Stomach (tissue), 19 donors: ENCODE measurements at places on chromosomes 13 and 19.

DNA sequence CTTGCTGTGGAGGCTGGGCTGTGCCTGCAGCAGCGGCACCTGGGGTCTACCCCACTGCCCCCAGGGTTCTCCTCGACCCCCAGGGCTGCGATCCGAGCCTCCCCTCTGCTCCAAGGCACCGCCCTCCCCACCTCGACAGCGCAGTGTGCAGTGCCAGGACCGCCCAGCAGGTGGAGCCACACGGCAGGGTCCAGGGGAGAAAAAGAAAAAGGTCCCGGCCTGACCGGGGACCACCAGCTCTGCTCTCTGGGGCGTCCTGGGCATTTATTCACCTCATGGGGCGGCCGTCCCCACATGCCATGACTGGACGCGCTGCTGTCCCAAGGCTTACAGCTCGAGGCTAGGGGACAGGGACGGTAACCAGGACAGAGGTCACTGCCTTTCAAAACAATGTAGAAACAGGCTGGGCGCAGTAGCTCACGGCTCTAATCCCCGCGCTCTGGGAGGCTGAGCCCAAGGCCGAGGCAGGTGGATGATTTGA, 10.6 kb downstream of the REXO1 start:
- peak; percentile 74 for DNase-seq

DNA sequence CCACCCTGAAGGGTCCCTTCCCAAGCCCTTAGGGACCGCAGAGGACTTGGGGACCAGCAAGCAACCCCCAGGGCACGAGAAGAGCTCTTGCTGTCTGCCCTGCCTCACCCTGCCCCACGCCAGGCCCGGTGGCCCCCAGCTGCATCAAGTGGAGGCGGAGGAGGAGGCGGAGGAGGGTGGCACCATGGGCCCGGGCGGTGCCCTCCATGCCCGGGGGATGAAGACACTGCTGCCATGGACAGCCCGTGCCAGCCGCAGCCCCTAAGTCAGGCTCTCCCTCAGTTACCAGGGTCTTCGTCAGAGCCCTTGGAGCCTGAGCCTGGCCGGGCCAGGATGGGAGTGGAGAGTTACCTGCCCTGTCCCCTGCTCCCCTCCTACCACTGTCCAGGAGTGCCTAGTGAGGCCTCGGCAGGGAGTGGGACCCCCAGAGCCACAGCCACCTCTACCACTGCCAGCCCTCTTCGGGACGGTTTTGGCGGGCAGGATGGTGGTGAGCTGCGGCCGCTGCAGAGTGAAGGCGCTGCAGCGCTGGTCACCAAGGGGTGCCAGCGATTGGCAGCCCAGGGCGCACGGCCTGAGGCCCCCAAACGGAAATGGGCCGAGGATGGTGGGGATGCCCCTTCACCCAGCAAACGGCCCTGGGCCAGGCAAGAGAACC, 1.5 kb downstream of the EGLN2 start:
- DNase-seq, result peak; percentile 20

DNA sequence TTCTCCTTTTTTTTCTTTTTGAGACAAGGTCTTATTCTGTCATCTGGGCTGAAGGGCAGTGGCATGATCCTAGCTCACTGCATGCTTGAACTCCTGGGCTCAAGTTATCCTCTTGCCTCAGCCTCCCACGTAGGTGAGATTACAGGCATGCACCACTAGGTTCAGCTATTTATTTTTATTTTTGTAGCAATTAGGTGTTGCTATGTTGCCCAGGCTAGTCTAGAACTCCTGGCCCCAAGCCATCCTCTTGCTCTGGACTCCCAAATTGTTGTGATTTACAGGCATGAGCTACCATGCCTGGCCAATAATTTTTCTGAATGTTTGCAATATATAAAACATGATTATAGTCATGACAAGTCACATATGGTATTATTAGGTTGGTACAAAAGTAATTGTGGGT, 161.1 kb upstream of the ATXN8OS start:
- no peak for DNase-seq

GRCh38 chr19:35109395-35110112, 6.1 kb upstream of the FXYD3 start:
- DNase-seq, result peak; percentile 58

GRCh38 chr13:98768522-98768921, 16.1 kb upstream of the SLC15A1 start:
- no peak for DNase-seq

DNA sequence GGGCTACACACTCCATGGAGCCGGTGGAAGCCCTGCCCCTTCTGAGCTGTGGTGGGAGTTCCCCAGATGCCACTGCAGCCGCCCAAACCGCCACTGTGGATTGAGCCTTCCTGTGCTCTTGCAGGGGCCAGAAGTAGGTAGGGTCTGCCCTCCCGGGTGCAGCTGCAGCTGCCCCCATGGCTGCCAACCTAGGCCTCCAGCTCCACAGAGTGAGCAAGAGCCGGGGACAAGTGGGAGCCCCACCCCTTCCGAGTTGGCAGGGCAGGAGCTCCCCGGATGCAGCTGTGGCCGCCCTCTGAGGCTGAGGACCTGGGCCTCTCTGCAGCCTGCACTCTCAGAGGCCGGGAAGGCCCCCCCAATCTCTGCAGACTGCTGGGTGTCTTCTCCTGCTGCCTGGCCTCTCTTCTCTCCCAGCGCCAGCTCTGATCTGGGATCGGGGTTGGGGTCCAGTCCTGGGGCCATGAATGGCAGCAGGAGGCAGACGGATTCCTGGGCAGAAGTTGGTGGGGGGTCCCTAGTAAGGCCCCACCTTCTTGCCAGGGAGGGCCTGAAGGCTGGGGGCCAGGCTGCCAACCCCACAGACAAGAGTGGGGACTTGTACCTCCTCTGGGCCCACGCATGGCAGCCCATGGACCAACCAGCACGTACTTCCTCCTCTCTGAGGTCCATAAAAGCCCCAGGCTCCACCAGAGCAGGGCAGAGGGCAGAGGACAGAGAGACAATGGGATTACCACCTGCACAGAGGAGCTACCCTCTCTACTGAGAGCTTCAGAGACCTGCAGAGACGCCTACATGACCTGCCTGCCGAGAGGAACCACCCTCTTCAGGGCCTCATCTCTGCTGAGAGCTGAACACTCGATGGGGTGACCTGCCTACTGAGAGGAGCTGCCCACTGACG, 28.9 kb downstream of the AP2S1 start:
- DNase-seq, result no peak

DNA sequence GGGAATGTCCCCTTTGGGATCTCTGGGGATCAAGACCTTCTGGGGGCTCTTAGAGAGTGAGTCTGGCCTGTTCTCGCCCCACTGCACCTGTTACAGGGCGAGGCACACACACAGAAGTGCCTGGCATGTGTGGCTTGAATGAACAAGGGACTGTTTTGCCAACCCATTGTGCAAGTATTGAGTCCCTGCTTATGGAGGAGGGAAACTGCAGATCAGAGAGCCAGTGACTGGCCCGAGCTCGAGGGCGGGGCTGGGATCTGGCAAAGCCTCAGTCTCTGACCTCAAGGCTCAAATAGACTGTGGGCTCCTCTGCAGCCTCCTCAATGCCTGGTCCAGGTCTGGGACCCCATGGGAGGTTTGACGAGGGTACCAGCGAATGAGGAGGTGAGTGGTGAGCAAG, 5.5 kb downstream of the RAVER1 start:
- DNase-seq, result no peak

DNA sequence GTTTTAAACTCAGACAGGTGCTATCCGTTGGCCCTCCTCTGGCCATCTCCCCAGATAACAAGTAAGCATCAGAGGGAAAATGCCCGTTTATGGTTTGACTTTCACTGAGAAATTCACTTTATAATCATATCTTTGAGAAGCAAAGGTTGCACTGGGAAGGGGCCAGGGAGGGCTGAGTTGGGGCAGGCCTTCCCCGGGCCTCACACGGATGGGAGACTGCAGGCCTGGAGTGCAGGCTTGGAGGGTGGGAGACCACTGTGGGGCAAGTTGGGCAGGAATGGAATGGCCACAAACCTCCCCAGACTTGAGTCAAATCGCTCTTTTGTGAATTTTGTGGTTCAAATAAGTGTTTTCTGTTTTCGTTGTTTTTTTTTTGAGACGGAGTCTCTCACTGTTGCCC, 451.7 kb downstream of the TSHZ3 start:
- DNase-seq, result no peak

GRCh38 chr13:90156390-90156789, 1191.1 kb upstream of the MIR17HG start:
- DNase-seq, result no peak

- no peak for DNase-seq
Observed at GRCh38 chr19:43422000-43422688, 7.5 kb downstream of the TEX101 start.

DNA sequence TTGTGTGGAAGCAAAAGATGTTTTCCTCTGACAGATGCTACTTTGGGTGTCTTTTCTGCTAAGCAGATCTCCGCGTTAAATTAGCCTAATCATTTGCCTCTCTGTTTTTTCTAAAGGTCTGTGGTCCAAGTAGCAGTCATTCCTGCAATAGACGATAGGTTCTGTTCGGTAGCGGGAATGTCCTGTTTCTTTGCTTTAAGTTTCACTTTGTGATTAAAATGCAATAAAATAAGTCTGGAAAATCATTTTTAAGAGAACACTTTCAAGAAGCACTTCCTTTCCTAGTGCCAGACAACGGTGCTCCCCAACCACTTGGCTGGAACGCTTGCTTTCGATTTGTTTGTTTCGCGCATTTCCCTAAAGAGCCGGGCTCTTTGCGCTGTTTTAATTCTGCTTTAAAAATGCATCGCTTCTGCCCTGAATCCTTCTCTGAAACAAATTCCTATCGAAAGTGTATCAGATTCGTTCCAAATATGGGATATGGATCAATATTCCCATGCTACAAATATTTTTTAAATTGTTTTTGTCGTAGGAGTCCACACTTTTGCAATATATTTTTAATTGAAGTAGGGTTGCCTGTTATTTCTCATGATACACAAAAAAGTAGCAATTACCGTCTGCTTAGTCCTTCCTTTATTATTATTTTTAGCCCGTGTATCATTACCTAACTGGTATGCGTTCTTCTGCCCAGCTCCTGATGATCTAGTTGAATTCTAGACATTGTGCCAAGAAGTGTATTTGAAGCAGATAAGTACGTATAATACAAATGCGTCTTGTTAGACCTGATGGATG, 14.2 kb downstream of the ZIC2 start:
- DNase-seq, result peak; percentile 47

- no peak for DNase-seq
Observed at GRCh38 chr13:43742911-43743310, 43.9 kb downstream of the ENOX1 start.

- no peak for DNase-seq
Observed at GRCh38 chr13:88744289-88744688, 1073.1 kb downstream of the SLITRK5 start.

- no peak for DNase-seq
Observed at GRCh38 chr13:45103449-45103848, 16.9 kb upstream of the GTF2F2 start.

DNA sequence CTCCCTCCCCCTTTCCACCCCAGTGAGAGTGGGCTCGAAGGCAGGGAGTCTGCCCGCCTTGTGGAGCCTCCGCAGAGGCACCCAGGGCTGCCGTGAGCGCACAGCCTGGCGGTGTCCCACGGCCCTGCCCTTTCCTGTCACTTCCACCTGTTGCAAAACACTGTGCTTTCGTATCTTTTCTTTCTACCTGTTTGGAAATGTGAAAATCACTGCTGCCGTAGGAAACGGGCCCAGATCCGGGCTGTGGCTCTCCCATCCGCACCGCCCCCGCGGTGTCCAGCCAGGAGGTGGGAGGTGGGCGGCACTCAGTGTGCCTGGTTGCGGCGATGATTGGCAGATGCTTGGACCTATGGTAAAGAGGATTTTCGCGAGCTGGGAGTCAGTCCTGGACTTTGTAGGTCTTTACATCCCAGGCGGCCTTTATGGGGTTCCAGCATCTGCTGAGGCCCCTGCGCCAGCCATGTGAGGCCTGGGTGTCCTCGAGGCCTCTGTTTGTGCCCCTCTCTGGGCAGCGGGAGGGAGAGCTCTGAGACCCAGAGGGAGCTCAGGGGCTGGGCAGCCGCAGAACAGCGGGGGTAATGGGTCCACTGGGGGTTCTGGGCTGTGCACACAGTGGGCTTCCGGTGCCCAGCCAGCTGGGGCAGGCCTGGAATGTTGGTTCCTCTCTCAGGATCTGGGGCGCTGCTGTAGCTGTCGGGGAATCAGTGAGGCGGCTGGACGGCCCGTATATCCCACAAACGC, 6.1 kb downstream of the STK11 start:
- DNase-seq, result peak; percentile 65

- peak; percentile 86 for DNase-seq
Observed at GRCh38 chr19:5313307-5313706, 27.3 kb downstream of the PTPRS start.

DNA sequence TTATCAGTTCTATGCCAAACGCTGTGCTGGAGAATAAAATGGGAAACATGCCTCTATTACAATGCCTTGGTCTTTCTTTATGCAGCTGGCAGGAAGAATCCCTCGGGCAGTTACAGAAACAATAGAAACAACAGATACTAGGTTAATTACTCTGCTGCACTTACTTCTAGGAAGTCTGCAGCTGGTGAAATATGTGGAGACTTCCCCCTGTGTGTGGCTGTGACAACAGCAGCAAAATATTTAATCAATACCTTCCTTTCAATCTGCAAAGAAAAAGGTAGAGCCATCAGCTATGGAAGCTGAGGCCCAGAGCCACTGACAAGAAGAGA, 9.9 kb downstream of the STOML3 start:
- DNase-seq, result no peak

GRCh38 chr13:108816375-108816774, 187.0 kb downstream of the MYO16 start:
- no peak for DNase-seq

GRCh38 chr13:99374994-99375737, 68.0 kb upstream of the GPR183 start:
- peak; percentile 61 for DNase-seq

DNA sequence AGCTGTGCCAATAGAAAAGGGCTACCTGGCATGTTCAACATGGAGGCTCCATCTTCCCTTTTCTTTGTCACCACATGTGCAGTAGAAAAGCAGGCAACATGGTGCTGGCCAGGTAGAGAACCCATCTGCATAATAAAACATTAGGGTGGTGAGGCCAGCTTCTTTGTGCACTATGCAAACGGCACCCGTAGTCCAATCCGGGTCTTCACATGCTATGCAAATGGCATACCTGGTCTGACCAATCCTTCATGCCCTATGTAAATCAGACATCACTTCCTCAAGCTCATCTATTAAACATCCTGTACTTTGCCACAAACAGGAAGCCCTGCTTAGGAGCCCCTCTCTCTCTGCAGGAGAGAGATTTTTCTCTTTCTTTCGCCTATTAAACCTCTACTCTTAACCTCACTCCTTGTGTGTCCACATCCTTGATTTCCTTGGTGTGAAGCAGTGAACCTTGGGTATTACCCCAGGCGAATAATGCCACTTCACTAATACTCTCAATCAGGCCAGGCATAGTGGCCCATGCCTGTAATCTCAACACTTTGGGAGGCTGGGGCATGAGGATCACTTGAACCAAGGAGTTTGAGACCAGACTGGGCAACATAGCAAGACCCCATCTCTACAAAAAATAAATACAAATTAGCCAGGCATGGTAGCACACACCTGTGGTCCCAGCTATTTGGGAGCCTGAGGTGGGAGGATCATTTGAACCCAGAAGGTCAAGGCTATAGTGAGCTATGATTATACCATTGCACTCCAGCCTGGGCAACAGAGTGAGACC, 111.3 kb upstream of the MRI1 start:
- DNase-seq, result no peak
